ENCODE measurements at places on chromosomes 1 and 21. TPM values are rescaled to one million over a fixed set of nuclear protein-coding genes. Genes with fewer than 3 reads are reported as not detected.

The SWT1 gene
- 13.2 TPM for total RNA-seq

The TRAF3IP3 gene
- total RNA-seq, result 0.93 TPM

The UMODL1 gene
- total RNA-seq, result not detected

The GJC2 gene
- total RNA-seq, result 2.1 TPM

The FMN2 gene
- 1.3 TPM for total RNA-seq

- no peak for DNase-seq
Observed at GRCh38 chr1:201515895-201516294, 9.0 kb upstream of the CSRP1 start.

GRCh38 chr1:8486047-8486446, 168.1 kb downstream of the SLC45A1 start:
- no peak for DNase-seq

- DNase-seq, result peak; percentile 54
Observed at GRCh38 chr21:46559291-46559983, 45.4 kb downstream of the S100B start.

DNA sequence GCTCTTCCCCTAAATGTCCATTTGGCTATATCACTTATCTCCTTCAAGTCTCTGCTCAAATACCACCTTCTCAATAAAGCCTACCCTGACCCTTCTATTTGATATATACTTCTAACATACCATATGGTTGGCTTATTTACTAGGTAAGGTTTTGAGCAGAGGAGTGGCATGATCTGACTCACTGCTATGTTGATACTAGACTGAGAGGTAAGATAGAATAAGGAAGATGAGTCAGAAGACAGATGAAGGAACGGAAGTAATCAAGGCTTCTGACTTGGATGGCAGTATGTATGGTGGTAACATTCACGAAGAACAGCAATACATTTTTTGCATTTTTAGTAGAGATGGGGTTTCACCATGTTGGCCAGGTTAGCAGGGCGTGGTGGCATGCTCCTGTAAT, 4.8 kb upstream of the HRNR start:
- DNase-seq, result no peak

DNA sequence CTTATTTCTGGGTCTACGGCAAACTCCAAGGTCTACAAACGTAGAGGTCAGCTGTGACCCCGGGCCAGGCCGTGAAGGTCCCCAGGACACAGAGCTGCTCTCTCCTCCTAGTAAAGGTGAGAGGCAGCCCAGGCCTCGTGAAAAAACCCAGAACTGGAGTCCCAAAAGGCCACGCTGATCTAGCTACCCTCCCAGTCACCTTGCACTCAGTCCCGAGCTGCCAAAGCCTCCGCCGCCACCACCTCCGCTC, 125 bp downstream of the ATP5PF start:
- DNase-seq, result no peak

GRCh38 chr1:230556453-230556852, 85.8 kb upstream of the COG2 start:
- no peak for DNase-seq

DNA sequence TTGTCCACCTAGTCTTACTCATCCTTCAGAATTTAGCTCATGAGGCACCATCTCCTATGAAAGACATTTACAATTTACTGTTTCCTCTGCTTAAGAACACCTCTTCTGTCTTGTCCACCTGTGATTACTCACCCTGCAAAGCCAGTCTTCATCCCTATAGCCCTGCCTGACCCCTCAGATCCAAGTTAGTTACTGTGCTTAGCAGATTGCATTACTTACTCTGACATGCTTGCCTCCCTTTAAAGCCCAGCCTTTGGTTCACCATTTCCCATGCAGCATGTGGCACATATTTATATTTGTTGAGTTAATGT, 60.9 kb upstream of the VCAM1 start:
- DNase-seq, result no peak

- no peak for DNase-seq
Observed at GRCh38 chr1:111958851-111959250, 30.6 kb downstream of the KCND3 start.

DNA sequence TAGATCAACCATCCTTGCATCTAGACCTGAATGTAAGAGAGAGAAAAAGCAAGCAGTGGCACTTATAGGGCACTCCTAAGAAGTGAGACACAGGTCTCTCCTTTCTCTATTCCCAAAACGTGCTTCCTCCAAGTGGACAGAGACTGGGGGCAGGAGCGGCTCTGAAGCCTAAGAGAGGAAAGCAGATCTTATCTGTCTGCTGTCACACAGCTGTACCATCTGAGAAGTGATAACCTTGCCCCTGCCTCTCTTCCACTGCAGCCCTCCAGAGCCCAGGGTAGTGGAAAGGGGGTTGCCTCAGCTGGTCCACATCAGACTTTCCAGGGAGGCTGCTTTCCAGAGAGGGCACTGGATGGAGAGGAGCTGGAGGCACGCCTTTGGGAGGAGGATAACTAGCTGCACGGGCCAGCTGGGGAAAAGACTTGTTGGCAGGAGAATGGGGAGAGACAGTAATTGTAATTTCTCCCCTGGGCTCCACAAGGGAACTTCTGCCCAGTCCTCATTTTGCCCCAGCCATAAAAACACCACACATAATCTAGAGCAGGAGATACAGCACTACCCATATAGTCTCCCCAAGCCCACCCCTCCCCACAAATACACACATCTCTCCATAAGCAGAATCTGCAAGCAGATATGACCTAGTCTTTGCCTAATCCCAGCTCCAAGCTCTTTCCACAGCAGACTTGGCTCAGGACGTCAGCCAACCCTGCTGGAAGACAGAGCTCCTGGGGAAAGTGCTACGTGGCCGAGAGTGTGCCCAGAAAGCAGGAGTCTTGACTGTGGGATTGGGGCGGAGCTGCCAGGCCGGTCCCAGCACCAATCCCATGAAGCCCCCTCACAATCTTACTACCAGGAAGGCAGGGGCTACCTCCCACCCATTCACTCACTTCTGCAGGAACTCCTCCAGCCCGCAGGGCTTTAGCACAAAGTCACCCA, 31.2 kb downstream of the PIK3C2B start:
- no peak for DNase-seq

DNA sequence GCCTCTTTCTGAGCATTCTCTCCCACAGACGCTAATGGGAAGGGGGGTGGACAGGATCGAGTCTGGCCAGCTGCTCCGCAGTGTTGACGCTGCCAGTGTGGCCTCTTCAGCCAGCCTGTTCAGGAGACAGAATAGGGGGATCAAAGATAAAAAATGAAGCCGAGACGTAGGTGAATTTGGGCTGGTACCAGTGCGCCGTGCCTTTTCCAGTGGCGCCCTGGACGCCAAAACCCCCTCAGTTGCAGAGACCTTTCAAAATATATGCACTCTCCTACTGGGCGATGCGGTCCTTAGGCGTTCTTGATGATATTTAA, 1.1 kb downstream of the TTC3 start:
- DNase-seq, result no peak
